H9 (cell line): ENCODE measurements at places on chromosomes 1 and 21.

DNA sequence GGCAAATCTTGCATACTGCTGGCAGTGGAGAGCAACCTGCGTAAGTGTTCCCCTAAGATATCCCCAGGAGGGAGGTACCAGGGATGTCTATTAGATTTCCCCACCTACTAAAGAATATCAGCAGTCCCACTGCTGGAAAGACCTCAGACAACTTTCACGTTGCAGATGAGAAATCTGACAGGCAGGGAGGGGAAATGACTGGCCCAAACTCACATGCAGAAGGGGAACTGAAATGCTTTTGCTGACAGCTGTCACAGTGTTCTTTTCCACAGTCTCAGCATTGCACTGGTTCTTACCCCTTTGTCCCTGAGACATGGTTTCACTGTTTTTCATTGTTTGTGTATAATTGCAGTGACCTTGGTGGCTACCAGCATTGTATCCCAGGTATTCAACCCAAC lies 84.8 kb upstream of the ATP1A1 start:
- DNase-seq, result no peak

DNA sequence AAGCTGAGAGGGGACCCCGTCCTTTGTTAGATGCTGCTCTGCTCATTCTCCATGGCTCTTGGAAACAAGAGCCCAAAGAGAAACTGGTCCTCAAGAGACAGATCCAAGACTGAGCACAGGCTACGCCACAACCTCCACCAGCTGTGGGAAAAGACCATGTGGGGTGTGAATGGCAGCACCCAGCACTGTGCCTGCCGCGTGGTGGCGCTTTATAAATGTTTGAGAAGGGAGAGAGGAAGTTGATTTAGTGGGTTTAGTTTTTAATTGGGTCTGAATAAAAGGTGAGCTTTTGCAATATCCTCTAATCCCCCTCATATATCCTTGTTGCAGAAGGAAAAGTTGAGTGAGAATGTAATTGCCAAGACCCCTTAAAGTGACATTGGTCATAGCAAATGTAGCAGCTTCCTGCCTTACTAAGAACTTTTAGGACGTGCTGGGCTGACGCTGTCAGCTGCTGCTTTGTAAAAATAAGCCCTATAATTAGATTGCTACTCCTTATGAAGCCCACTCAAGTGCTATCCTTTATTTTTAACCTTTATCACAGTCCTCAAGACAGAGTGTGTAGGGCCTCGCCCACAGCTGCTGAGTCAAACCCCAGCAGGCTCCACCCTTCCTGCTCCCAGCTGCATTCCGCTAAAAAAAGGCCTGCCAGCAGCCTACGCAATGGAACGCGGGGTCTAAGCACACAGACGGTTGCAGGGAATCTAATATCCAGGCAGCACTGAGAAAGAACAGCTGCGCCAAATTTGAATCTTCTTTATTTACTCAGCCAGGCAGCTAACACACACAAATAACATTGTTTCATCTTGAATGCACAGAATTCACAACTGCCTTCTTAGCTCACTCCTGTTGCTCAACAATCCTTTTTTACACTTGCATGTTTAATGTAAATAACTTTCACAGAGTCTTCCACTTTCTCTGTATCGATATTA lies 47.4 kb upstream of the PRDX6 start:
- DNase-seq, result peak; percentile 82

- peak; percentile 92 for DNase-seq
Measured at GRCh38 chr1:6026095-6026809, 19.4 kb upstream of the KCNAB2 start.

DNA sequence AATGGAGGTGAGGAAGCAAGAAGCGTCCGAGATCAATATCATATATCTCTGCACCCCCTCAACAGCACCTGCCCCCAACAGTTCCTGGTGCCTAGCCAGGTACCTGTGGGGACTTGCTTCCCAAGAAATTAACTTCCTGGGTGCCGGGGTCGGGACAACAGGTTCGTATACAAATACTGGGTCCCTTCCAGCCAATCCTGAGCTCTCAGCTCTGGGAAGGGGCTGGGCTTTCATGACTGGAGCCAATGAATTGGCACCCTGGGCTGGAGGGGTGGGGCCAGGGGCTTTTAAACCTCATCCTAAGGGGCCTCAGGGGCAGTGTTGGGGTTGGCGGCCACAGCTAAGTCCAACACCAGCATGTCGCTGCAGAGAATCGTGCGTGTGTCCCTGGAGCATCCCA lies at the start of gene PADI3:
TSS of gene PADI3 (plus strand) at position 318 of the 400 bp plus-strand sequence. CDS start at position 358, 40 bp downstream.
- DNase-seq, result peak; percentile 72

DNA sequence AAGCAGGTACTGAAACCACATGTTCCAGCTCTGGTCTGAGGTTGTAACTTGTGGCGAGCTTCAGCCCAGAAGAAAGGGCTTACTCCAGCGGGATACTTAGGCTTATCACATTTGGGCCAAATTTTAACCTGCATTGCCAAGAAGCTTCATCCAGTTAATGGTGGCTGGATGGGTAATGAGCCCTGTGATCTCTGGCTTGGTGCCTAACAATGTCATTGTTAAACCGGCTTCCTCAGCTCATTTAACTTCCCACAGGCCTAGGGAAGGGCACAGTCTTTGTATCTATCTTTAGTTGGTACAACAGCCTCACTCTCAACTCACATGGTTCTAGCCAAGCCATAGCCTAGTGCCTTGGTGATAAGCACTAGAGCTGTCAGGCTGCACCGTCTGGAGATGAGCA lies 43.6 kb upstream of the CCDC190 start:
- no peak for DNase-seq

DNA sequence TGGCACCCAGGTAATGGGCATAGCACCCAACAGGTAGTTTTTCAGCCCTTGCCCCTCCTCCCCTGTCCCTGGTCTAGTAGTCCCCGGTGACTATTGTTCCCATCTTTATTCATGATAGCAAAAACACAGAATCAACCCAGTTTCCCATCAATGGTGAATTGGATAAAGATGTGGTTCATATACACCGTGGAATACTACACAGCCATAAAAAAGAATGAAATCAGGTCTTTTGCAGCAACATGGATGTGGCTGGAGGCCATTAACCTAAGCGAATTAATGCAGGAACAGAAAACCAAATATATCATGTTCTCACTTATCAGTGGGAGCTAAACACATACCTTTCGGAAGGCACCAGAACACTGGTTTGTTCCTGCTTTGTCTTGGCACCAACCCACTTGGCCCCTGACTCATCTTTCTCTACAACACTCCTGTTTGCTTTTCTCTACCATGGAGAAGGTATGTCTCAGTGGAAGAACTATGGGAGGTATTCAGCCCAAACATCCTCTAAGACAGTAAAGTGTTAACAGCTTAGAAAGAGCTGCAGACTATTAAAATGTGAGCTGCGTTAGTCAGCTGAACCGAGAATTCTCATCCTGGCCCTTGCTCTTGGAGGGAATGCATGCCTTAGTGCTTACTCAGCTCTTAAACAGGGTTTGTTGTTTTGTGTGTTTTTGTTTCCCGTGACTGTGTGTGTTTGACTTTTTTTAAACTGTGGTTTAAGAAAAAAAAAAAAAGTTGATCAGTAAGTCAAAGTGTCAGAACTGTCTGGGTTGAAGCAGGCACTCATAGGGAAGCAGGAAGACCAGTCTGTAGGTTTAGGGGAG lies 203.0 kb downstream of the TOMM20 start:
- peak; percentile 29 for DNase-seq

GRCh38 chr21:45588086-45588825 lies 46.0 kb upstream of the SLC19A1 start:
- no peak for DNase-seq

- no peak for DNase-seq
Measured at GRCh38 chr21:41169701-41170100, 1.7 kb downstream of the BACE2 start.

DNA sequence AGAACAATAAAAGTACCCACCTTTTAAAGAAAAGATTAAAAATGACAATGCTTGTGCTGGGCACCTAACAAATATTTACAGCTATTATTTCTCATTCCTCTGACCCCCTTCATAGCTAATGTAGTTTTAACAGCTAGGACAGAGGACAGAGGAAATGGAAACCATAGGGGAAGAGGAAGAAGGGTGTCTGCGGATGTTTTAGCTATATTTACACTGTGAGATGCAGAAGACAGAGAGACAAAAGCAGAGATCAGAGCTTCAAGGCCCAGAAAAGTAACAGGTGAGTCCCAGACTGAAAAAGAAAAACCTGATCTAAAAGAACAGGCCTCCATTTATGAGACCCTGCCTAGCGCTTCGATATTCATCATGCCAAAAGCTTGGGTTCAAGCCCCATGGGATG lies 72.0 kb downstream of the ZNF281 start:
- DNase-seq, result no peak

DNA sequence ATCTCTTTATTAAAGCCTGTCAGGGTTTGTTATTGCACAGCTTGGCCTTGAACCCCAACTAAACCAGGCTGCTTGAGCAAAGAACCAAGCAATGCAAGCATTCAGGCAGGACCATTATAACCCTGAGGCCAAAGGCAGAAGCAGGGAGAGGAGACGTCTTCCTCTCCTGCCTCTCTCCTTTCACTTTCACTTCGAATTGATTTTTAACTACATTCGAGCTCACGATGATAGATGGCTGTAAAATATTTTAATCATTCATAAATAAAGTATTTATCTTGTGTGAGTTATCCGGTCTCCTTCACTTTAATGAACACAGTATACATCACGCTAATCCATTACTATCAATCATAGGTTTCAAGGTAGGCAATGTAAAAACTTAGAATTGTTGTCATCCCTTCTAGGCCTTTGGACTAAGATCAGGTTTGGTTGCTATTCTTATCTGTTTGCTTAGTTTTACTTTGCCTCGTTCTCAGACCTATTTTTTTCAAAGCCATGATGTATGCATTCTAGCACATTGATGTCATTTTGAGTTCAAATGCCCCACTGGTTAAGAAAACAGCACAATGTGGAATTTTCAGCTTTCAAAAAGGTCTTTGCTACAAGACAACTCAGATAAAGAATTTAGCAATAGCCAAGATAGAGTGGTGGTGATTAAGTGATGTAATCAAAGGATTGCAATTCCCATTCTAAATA lies 480.2 kb upstream of the RUNX1 start:
- no peak for DNase-seq

GRCh38 chr1:17066361-17067068 lies 12.7 kb upstream of the SDHB start:
- DNase-seq, result no peak

GRCh38 chr1:53572065-53572814 lies 113.0 kb downstream of the DMRTB1 start:
- DNase-seq, result no peak

DNA sequence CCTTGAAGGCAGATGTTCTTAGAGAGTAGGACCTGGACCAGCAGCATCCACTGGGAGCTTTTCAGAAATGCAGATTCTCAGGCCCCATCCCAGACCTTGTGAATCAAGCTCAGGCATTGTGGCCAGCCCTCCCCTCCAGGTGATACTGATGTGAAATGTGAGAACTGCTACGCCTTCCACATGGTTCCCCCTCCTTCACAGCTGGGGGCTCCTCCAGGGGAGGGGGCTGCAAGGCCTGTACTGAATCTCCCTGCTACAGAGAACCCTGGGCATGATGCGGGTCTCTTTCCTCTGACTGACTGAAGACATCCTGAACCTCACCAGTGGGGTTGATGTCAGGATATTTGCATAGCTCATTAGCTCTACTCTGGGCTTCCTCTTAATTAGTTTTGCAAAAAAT lies 141.8 kb upstream of the CSF3R start:
- DNase-seq, result no peak

GRCh38 chr1:164561472-164561871 lies 2.5 kb downstream of the PBX1 start:
- DNase-seq, result no peak

DNA sequence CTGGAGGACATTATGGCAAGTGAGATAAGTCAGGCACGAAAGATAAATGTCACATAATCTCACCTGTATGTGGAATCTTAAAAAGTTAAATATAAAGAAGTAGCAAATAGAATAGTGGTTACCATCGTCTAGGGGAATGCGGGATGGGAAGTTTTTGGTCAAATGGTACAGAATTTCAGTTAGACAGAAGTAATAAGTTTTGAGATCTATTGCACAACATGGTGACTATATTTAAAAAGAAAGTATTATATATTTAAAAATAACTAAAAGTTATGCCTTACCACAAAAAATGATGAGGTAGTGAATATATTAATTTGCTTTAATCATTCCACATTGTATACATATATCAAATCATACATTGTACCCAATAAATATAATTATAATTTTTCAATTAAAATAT lies 106.2 kb upstream of the BRINP3 start:
- DNase-seq, result no peak

- peak; percentile 68 for DNase-seq
Measured at GRCh38 chr1:178379807-178380206, 117.0 kb downstream of the CLEC20A start.

- DNase-seq, result no peak
Measured at GRCh38 chr1:67616394-67616985, 68.5 kb upstream of the GADD45A start.

GRCh38 chr1:98030976-98031375 lies 110.1 kb upstream of the DPYD start:
- DNase-seq, result no peak

DNA sequence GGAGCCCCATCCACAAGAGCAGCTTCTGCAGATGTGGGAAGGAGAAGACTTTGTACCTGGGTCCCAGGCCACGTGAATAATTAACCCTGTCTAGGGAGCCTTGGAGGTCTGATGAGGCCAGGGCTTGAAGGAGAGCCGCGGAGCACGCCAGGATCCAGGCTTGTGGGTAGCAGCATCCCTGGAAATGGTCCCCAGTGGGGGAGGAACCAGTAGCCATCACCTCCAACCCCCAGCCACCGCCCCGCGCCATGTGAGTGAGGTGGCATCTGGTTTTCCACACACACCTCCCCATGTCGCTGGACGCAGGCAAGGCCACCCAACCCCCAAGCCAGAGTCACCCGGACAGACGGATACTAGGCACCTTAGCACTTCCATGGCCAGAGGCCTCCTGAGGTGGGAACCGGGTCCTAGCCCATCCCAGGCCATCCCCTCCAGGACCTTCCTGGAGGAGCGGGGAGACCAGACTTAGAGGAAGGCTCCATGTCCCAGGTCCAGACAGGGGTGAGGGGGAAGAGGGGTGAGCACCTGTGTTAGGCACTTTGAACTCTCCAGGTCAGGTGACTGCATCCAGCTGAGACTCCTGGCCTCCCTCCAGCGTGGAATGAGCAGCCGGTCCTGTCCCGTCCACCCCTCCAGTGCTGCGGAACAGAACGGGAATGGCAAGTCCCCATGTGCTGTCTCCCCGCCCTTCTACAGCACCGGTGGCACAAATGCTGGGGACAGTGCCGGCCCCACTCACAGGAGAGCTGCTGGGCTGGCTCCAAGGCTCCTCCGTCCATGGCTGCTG lies 53.2 kb downstream of the RIPK4 start:
- no peak for DNase-seq

DNA sequence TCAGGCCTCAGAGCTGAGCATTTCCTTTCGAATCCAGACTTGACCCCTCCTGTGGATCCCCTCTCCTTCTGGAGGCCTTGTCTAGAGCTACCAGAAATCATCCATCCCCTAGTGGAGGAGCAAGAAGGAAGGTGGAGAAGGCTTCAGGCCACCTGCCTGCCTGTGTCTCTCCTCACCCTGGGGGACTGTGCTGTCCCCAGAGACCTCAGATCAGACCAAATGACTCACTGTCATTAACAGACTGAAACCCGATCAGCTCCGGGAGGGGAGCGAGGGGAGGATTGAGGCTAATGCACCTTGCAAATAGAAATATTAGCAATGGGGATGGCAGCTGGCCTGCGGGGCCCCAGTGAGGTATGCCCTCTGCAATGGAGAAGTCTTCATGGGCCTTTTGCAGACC lies 2.1 kb downstream of the MYBPH start:
- DNase-seq, result no peak

GRCh38 chr1:157562515-157562914 lies 10.2 kb upstream of the FCRL5 start:
- DNase-seq, result no peak
